ENCODE measurements at places on chromosomes 2 and 18.

GRCh38 chr2:239824046-239824694, 201.0 kb downstream of the NDUFA10 start:
- no peak for DNase-seq

- no peak for DNase-seq
Observed at GRCh38 chr2:21251216-21251980, 127.6 kb downstream of the TDRD15 start.

- no peak for DNase-seq
Observed at GRCh38 chr2:178271629-178272333, 77.5 kb downstream of the OSBPL6 start.

GRCh38 chr2:205723179-205723578, 40.9 kb downstream of the NRP2 start:
- no peak for DNase-seq

- DNase-seq, result no peak
Observed at GRCh38 chr2:236684504-236685256, 115.1 kb downstream of the ACKR3 start.

GRCh38 chr2:174738841-174739240, 25.4 kb downstream of the CHRNA1 start:
- no peak for DNase-seq

DNA sequence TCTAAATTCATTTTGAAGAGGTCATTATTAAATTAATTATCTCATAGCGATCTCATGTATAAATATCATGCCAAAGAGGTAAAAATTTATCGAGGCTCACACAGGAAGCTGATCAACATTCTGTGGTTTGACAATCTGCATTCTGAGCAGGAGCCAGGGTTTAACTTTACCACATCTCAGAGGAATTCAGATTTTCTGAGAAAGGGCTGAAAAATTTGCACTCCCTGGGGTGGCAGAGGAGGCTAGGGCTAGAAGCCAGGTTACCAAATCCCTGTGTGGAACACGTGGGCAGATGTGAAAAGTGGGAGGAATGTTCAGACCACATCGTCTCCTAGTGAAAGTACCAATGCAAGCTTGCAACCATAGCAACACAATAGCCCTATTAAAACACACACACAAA, 63.5 kb upstream of the CTLA4 start:
- peak; percentile 61 for DNase-seq

- no peak for DNase-seq
Observed at GRCh38 chr18:12410081-12410481, 2.4 kb downstream of the PRELID3A start.

DNA sequence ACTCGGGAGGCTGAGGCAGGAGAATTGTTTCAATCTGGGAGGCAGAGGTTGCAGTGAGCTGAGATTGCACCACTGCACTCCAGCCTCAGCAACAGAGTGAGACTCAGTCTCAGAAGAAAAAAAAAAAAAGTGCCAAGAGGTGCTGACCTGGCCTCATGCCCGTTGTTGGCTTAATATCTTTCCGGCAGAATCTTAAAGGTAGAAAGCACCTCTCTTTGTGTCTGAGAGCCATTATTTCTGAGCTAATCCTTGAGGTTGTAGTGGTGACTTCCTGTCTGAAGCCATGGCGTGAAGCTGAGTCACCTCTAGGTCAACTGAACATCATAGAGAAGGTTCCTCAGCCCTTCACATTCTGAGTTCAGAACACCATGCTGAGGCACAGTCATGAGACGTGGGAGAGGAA, 60.4 kb downstream of the WDSUB1 start:
- DNase-seq, result no peak

DNA sequence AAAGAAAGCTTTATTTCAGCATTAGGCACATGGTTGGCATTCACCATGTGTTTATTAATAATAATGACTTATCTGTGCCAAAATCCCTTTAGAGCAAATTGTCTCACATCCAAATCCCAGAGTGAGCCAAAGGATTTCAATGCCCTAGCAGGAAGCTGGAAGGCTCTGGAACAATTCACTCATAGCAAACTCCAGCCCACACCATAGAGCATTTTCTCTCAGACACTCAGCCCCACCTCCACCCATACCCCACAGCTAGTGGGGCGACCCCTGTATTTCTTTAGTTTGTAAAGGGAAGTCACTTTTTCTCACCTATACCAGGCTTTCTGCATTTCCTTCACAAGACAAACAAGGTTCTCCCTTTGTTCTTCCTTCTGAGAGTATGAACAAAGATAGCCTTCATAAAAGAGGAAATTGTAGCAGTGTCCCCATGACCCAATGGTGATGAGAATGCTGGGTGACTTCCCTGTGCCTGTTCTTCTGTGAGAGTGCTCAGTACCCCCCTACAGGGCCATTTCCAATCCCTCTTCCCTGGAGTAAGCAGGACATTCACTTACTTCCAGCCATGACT, 100.1 kb upstream of the APCDD1 start:
- no peak for DNase-seq

DNA sequence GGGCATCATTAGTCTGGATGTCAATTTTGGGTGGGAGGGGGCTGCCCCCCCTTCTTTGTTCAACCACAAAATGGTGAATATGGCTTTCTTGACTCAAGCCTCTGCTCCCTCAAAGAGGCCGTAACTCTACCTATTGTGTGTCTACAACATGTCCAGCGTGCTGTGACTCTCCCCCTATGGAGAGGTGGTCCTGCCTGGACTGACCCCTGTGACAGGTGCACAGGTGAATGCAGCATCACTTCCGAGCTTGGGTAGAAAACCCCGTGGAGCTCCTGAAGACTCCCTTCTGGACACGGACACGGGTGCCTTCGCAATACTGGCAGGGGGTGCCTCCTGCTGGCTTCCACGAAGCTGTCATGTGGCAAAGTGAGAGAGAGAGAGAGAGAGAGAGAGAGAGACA, 397.8 kb downstream of the GALR1 start:
- DNase-seq, result no peak

DNA sequence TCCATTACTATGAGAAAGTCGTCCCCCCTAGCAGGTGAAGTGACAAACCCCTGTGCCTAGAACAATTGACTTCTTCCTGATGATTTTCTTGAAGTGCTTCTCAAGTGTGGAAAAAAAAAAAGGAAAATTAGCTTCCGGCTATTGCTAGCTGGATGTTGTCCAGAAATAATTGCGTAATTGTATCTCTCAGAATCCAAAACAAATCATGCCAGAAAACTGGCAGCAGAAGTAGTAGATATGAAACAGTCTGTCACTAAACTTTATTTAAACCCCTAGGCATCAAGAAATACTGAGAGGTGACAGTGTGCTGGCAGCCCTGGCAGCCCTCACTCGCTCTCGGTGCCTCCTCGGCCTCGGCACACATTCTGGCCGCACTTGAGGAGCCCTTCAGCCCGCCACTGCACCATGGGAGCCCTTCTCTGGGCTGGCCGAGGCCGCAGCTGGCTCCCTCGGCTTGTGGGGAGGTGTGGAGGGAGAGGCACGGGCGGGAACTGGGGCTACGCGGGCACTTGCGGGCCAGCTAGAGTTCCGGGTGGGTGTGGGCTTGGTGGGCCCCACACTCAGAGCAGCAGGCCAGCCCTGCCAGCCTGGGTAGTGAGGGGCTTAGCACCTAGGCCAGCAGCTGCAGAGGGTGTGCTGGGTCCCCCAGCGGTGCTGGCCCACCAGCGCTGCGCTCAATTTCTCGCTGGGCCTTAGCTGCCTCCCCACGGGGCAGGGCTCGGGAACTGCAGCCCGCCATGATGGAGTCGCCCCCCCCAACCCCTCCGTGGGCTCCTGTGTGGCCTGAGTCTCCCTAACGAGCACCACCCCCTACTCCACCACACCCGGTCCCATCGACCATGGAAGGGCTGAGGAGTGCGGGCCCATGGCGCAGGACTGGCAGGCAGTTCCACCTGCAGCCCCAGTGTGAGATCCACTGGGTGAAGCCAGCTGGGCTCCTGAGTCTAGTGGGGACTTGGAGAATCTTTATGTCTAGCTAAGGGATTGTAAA, 80.5 kb upstream of the ABCA12 start:
- no peak for DNase-seq

Measured in stimulated activated CD4-positive, alpha-beta T cell treated with anti-CD3 and anti-CD28 coated beads, Interleukin-4, amount 100 ng/mL, for 24 hours (primary cell).